NAMALWA (cell line): ENCODE measurements at places on chromosomes 7 and 10.

DNA sequence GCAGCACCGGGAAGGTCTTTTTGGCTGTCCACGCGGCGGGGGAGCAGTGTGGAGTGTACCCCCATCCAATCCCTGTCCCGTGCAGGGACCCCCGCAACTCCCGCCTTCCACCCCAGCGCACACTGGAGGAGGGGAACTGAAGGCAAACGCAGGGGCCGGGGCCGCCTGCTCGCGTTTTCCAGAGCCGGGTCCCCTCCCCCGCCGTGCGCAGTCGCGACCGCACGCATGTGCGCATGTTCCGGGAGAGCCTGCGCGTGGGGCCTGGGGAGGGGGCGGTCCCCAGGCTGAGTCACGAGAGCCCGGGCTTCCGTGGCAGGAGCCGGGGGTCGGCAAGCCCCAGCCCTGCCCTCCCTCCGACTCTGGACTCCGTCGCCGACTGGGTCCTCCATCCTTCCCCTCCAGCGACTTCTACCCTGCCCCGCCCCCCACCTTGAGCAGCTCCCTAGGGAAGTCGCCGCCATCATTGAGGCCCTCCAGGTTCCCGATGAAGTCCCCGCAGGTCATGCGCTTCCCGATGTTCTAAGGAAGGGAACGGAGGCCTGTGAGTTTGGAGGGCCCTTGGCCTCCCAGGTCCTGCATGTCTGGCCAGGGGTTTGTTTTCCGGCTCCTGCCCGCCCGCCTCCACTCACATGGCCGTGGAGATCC is 8.0 kb downstream of the PSD start:
- DNase-seq: no peak

DNA sequence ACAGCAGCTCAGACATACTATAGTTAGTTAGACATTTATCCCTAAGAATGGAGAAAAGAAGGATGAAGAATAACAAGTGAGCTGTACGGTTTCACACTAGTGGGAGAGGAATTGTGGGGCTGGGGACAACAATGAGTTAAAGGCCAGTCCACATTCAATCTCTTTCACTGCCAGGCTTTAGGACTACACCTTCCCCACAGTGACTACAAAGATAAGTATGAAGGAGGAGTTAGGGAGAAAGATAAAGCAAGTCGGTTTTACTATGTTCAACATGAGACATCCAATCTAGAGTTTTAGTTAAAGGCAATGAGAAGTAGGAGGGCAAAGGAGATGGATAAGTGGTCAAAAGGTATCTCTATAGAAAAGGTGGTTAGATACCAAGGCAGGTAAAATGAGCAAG is 16.3 kb downstream of the ARHGAP12 start:
- no peak for DNase-seq

- DNase-seq: no peak
Measured at GRCh38 chr7:50376056-50376820, 71.7 kb downstream of the IKZF1 start.

GRCh38 chr10:31464552-31464951 is 145.5 kb downstream of the ZEB1 start:
- DNase-seq: no peak

- DNase-seq: no peak
Measured at GRCh38 chr7:154676422-154677073, 326.4 kb downstream of the PAXIP1 start.

DNA sequence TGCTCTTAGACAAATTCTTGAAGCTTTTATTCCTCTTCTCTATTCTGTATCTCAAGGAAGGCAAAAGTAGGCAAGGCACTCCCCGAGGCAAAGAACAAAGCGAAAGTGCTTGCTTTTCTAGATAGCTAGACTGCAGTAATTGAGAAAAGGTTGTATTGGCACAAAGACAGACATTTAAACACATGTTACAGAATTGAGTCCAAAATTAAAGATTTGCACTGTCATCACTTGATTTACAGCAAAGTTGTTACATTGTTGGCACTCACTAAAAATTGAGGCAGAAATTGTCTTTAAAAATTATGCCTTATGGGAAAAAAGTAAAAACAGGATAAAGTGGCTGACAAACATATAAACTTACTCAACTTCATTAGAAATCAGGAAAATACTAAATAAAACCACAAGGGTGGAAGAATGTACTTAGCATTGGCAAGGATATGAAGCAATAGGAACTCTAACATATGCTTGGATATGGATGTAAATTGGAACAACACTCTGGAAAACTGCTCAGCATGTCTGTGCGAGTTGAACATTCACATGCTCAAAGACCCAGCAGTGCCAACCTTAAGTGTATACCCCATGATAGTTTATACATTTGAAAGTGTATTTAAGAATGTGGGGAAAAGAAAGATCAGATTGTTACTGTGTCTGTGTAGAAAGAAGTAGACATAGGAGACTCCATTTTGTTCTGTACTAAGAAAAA is 491.3 kb downstream of the GLRX3 start:
- no peak for DNase-seq

- DNase-seq: no peak
Measured at GRCh38 chr10:16001581-16001980, 141.3 kb upstream of the MINDY3 start.

GRCh38 chr10:98134117-98134430 is 383 bp upstream of the R3HCC1L start:
- DNase-seq: peak; percentile 11

DNA sequence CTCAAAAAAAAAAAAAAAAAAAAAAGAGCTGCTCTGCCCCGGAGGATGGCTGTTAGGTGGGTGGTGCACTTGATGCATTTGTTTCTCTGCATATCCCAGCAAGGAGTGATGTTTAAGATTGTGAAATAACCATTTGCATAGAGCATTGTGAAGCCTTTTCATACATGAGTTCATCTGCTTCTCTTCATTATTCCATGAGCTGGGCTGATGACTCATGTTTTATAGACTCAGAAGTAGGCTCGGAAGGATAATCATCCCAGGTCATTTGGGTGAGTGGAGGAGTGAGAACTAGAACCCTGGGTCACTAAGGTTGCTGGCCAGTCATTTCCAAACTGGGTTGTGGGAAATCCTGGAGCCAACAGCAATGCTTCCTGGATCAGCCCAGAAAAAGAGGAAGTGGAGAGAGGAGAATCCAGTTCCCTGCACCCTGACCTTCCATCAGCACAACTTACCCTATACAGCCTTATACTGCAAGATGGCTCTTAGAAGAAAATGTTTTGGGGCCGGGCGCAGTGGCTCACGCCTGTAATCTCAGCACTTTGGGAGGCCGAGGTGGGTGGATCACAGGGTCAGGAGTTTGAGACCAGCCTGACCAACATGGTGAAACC is 45.3 kb downstream of the TACC2 start:
- no peak for DNase-seq

GRCh38 chr10:93599335-93599734 is 1.7 kb downstream of the RBP4 start:
- no peak for DNase-seq

- no peak for DNase-seq
Measured at GRCh38 chr10:67452892-67453291, 243.1 kb downstream of the CTNNA3 start.

DNA sequence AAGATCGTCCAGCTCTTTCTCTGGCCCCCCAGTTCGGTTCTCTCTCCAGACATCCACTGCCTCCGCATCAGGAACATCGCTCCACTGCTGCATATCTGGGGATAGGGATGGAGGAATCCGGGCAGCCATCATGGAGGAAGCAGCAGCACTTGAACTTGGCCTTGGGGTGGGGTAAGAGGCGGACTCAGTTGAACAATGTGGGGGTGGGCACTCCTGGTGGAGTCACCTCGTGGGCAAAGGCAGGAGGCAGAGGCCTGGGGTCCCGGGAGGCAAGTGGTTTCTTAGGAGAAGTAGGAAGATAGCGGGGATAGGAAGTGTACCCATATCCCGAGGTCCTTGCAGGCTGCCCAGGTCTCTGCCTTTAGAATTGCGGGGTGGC is 98.3 kb downstream of the CHST15 start:
- no peak for DNase-seq

DNA sequence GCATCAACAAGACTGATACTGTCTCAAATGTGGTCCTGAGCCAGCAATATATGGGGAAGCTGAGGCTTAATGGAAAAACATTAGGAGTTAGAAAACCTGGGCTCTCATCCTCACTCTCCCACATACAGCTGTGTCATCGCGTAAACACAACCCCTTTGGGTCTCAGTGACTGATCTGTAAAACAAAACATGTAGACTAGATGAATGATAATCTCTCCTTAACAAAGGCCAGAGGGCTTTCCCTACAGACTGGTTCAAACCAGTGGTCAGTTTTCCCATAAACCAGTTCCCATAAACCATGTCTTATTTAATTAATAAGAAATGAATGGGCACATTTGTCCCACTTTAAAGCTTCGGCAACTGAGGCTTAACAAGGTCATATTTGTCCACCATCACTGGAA is 48.1 kb downstream of the OSBPL3 start:
- DNase-seq: no peak

DNA sequence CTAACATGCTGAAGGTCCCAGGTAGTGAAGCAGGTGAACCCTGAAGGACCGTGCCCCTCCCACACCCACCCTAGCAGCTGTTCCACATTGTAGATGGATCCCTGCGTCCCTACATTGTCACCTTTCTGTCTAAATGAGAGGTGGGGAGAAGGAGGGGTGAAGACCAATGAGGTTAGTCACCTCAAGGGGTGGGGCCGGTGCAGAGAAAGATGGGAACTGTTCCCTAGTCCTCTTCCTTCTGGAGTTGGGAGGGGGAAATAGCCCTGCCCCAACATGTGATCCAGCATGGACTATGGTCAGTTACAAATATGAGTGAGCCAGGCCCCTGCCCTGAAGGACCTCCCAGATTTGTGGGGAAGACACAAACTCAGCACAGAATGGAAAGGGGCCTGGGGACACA is 124.5 kb downstream of the LHPP start:
- DNase-seq: no peak

- DNase-seq: no peak
Measured at GRCh38 chr10:101032637-101033224, 1.7 kb downstream of the SFXN3 start.

- peak; percentile 68 for DNase-seq
Measured at GRCh38 chr7:7857143-7857583, 111.4 kb upstream of the GLCCI1 start.

DNA sequence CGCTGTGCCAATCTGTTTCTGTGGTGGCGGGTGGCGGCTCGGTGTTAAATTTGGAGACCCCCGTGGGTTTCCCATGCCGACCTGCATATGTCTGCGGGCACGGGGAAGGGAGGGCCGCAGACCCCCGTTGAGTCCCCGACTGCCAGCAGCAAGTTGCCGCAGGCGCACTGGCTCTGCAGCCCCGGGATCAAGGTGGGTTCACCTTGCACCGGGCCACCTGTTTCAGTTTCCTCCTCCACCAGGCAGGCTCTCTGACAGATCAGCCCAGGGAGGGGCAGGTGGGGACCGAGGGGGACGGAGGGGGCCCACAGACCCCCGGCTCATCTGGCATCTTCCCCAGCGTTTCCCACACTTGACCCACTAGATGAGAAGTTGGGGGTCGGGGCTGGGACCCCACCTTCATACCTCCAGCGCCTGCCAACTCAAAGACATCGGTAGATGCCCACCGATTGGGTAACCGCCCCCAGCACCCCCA is 95.9 kb downstream of the CUX1 start:
- no peak for DNase-seq

- no peak for DNase-seq
Measured at GRCh38 chr7:155477476-155477875, 19.5 kb downstream of the EN2 start.

GRCh38 chr10:75746356-75746755 is 314.9 kb downstream of the LRMDA start:
- DNase-seq: no peak

DNA sequence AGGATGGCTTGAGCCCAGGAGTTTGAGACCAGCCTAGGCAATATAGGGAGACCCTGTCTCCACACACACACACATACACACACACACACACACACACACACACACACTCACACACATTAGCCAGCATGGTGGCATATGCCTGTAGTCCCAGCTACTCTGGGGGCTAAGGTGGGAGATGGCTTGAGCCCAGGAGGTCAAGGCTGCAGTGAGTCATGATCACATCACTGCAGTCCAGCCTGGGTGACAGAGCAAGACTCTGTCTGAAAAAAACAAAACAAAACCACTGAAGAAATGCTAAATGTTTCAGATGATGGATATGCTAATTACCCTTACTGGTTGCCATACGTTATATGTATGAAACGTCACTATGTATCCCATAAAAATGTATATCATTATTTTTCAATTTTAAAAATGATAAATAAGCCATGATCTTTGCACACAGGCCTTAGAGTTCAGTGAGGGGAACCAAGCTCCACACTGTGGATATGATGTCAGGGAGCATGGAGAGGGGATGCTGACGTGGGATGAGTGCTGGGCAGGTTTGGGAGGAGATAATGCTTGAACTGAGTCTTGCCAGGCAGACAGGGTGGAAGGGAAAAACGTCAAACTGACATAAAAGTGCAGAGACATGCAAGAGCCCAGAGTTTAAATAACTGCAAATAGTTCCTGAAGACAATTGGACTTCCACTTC is 45.9 kb upstream of the ARHGAP12 start:
- no peak for DNase-seq

GRCh38 chr10:125157505-125157904 is 2.9 kb downstream of the CTBP2 start:
- no peak for DNase-seq
